Activated T-helper 1 cell treated with anti-CD3 and anti-CD28 coated beads, Interleukin-2, amount 50 U/mL, for 16 hours (primary cell): ENCODE measurements at places on chromosomes 16 and 17.

- DNase-seq = peak; percentile 76
Observed at GRCh38 chr17:40564883-40565768, at the start of gene CCR7. Gene CCR7, minus strand, starts transcription at chr17:40565472. Its CDS starts 63 bp downstream, at chr17:40565409.

DNA sequence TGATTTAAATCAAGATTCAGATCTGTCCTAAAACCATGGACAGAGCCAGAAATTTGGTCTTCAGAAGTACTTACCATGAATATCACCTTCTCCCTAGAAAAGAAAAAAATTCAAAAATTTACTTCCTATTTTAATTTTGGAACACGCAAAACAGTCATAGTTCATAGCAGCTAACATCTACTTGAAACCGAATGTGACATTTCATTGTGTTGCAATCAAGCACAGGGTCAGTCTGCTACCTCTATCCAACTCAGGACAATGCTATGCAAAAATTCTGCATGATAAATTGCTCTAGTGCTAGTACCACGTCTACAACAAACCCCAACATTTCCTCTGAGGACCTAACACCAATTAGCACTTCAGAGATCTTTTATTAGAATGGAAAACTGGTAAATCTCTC, 7.7 kb downstream of the JPT1 start:
- no peak for DNase-seq

GRCh38 chr17:14203388-14203787, 33.3 kb downstream of the CDRT15 start:
- no peak for DNase-seq

DNA sequence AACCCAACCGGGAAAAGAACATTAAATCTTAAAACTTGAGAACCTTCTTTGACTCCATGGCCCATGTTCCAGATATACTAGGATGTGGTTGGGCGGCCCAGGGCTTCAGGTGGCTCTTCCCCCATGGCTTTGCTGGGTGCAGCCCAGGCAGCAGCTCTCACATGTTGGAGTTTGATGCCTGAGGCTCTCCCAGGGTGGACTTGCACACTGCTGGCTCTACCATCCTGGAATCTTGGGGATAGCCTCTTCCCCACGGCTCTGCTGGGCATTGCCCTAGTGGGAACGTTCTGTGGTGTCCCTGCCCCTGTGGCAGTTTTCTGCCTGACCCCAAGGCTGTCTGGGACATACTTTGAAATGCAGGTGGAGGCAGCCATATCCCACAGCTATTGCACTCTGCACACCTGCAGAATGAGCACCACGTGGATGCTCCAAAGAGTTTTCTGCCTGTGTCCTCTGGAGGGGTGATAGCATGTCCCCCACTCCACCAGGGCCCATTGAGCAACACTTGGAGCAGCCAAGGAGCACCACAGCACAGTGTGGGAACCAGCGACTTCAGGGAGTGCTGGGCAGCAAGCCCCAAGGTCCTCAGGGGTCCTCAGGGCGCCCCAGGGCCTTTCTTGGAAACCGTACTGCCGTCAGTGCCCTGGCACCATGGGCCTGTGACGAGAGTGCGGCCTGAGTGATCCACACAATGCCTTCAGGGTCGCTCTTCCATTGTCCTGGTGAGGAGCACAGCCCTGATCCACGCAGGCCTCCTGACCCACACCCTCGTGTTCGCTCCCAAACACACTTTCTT, 70.8 kb downstream of the GOSR1 start:
- no peak for DNase-seq

DNA sequence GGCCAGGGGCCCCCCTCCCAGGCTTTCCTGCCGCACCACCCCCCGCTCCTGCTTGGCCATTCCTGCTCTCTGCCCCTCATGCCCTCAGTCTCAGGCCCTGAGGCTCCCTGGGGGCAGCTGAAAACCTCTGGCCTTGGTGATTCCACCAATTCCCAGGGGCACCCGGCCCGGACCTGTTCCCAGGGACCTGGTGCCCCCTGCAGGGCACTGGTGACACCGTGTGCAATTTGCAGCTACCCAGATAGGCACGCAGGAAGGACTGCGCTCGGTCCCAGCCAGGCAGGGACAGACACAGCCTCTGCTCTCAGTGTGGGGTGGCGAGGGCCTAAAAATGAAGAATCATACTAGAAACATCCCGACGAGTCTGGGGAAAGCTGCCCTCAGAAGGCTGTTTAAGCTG, 13.4 kb downstream of the WFDC1 start:
- no peak for DNase-seq

GRCh38 chr17:55990332-55991006, 162.8 kb upstream of the ANKFN1 start:
- DNase-seq = no peak

DNA sequence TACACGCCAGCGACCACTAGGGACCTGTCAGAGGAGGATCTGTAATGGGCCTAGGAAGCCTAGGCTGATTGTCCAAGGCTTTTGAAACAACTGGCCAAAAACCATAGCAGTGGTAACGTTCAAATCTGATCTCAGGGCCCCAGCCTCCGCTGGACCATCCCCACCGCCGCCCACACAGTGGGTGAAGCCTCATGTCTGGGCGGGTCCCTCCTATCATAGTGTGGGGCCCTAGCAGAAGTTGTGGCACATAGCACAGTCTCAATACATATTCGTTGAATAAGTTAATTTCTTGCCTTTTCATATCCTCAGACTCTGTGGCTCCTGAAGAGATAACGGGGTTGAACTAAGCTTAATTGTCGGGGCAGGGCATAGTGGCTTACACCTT, 818 bp downstream of the DPH1 start:
- no peak for DNase-seq

- DNase-seq = no peak
Observed at GRCh38 chr16:87742781-87743490, 22.9 kb downstream of the KLHDC4 start.

DNA sequence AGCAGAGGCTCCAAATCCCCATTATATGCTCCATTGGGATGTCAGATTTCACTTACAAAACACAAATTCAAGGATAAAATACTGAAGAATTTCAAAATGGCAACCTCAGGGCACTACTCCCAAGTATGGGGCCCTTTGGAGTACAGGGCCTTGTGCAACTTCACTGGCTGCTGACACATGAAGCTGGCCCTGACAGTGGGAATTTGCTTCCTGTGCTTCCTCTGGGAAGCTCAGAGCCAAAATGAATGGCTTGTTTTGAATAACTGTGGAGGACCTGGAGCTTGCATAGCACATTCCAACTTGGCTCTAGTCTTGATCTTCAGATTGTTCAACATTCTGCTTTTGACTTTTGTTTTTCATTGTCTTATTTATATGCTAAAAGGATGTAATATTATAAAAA, 52.3 kb upstream of the HNF1B start:
- no peak for DNase-seq

DNA sequence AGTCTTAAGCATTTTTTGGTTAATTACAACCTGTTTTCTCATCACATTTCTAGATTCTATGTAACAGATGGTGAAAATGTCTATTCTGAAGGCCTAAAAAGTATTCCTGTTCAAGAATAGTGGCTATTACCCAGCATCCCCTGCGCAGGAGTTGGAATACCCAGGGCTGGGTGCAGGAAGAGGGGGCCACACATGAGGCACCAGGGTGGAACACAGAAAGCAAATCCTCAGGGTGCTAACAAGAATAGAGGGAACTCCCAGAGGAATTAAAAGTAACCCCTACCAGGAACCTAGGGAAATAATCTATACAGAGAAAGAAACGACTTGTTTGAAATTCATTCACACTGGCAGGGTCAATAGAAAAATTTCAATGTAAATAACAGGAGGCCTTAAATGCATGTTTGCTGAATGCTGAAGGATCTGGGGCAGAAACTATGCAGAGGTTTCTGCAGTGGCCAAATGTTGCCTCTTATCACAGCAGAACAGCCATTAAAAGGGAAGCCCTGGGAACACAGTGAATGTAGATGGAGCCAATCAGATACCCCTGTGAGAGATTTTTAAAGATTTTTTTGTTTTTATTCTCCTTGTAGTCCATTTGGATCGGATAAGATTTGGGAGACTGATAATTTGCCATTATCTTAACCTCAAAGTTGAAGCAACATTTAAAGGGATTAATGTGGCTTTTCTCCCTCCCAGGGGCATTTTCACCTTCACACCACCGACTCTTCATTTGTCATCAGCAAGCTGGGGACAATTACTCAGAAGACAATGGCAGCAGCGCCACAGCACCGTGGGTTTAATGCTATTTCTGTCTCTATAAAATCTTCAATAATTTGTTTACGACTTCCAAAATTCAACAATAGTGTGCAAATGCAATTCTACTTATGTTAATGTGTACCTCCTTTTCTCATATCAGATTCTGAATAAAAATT, 196.0 kb upstream of the PSMD7 start:
- no peak for DNase-seq

- DNase-seq = no peak
Observed at GRCh38 chr16:81808933-81809480, 29.9 kb downstream of the PLCG2 start.

GRCh38 chr16:342455-343213, 9.9 kb downstream of the AXIN1 start:
- no peak for DNase-seq

GRCh38 chr17:28760601-28761562, 17.1 kb downstream of the TRAF4 start:
- no peak for DNase-seq

DNA sequence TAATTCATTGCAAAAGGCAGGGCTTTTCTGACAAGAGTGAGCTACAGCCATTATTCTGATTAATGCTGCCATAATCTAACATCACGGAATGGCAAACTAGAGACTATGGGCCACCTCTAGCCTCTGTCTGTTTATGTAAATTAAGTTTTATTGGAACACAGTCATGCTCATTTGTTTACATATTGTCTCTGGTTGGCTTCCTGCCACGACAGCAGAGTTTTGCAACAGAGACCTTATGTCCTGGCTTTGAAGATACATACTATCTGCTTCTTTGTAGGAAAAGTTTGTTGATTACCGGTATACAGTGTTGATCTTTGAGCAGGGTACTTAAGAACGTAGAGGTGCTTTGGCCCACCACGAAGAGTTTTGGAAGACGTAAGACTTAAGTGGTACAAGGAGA, 715.9 kb upstream of the RBFOX1 start:
- no peak for DNase-seq

DNA sequence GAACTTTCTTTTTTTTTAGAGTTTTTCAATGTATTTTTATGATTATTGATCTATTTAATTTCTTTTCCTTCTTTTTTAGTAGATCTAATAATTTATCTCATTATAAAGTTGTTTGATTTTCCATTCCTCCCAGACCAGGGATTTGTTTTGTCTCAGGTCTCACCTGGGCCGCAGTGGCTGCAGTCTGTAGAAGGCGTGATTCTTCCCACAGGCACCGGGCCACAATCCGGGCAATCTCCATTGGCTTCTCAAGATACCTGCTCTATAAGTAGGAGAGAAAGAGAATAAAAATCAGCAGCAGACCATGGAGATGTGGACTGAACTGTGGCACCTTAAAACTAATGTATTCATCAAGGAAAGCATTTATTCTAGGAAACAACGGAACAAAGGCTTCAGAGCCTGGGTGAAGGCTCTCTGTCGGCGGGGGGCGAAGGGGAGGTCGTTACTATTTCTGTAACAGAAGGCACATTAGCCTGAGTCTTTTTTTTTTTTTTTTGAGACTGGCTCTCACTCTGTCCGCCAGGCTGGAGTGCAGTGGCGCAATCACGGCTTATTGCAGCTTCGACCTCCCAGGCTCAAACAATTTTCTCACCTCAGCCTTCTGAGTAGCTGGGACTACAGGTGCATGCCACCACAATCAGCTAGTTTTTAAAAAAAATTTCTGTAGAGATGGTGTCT, 42.7 kb downstream of the STAT3 start:
- no peak for DNase-seq

- peak; percentile 33 for DNase-seq
Observed at GRCh38 chr16:57998486-57998885, 2.0 kb downstream of the ZNF319 start.

- DNase-seq = no peak
Observed at GRCh38 chr16:85573696-85574641, 39.2 kb upstream of the GSE1 start.

- DNase-seq = no peak
Observed at GRCh38 chr17:19318611-19319010, 43.9 kb downstream of the B9D1 start.

- no peak for DNase-seq
Observed at GRCh38 chr17:6501359-6501758, 55.0 kb downstream of the PITPNM3 start.

DNA sequence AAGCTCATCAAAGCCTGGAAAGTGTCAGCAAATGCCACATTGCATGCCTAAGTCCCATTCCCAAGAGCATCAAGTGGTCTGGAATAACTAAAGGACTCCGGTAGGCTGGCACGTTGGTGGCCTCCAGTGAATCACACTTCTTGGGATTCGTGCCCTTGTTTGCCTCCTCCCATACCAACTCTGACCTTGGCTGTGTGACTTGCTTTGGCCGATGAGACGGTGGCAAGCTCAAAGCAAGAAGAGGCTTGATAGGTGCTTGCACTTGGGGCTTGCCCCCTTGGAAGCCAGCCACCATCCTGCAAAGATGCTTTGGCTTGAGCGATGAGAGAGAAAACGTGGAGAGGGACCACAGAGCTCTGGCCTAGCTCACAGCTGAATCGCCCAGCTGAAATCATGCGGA, 313.1 kb upstream of the ZFHX3 start:
- no peak for DNase-seq

GRCh38 chr17:21041741-21042457, 912 bp downstream of the USP22 start:
- peak; percentile 47 for DNase-seq

GRCh38 chr17:31062346-31062745, 32.4 kb upstream of the NF1 start:
- no peak for DNase-seq

DNA sequence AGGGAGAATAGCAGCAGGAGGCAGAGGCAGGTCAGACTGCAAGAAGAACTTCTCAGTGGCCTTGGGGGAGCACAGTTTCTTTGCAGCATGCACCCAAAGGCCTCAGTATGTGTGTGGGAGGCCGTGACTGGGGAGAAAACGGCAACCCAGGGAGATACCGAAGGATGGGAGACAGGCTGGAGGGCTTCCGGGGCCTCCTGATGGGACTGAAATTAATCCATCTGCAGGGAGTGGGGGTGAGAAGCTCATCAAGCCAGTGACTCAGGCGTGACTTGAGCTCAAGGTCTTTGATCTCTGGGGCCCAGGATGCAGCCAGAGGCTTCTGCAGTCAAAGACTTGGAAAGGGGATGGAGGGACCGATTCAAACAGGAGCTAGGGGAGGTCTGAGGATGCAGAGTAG, 5.1 kb upstream of the C17orf113 start:
- no peak for DNase-seq

- DNase-seq = no peak
Observed at GRCh38 chr16:51864575-51864974, 682.4 kb downstream of the TOX3 start.

GRCh38 chr16:83681381-83681956, 126.3 kb upstream of the HSBP1 start:
- DNase-seq = no peak

DNA sequence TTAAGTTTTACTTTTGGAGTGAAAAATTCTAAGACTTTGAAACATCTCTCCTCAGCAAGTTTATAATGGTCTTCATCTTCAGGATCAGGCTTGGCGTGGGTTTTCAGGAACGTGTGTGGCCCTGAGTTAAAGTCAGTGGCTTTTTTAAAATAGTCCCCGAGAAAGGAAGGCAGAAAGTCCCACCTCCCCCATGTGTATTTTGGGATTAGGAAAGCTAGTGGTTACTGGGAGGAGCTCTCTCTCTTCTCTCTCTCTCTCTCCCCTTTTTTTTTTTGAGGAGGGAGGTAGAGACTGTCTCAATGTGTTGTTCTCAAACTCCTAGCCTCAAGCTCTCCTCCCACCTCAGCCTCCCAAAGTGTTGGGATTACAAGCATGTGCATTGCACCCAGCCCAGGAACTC, 213.2 kb downstream of the IRX3 start:
- no peak for DNase-seq

- DNase-seq = no peak
Observed at GRCh38 chr16:13084331-13084730, 182.9 kb downstream of the SHISA9 start.
